ENCODE measurements at places on chromosomes 12 and 14. TPM values are rescaled to one million over a fixed set of nuclear protein-coding genes. Genes with fewer than 3 reads are reported as not detected.

FAM181A gene
- total RNA-seq: not detected

ADCY6 gene
- total RNA-seq: 40.6 TPM

GYS2 gene
- not detected for total RNA-seq

BCAT1 gene
- total RNA-seq: 241 TPM

ST8SIA1 gene
- 0.07 TPM for total RNA-seq

DRAM1 gene
- 27.4 TPM for total RNA-seq

NKX2-1 gene
- not detected for total RNA-seq

B4GALNT3 gene
- not detected for total RNA-seq

SLC5A8 gene
- total RNA-seq: not detected

KLRB1 gene
- not detected for total RNA-seq

ACACB gene
- total RNA-seq: 0.59 TPM

GPR84 gene
- total RNA-seq: not detected

EPYC gene
- total RNA-seq: not detected

SPIC gene
- total RNA-seq: not detected

EEF1AKMT3 gene
- total RNA-seq: 6.3 TPM

KLHL42 gene
- 28.0 TPM for total RNA-seq

TAS2R31 gene
- 3.2 TPM for total RNA-seq

CD69 gene
- 0.14 TPM for total RNA-seq

ASCL1 gene
- not detected for total RNA-seq

SIX4 gene
- 3.2 TPM for total RNA-seq

INHBC gene
- not detected for total RNA-seq

LAG3 gene
- total RNA-seq: 0.13 TPM

CTSG gene
- total RNA-seq: not detected

ITGB7 gene
- 0.42 TPM for total RNA-seq

ACOT4 gene
- total RNA-seq: 1.5 TPM

RHOJ gene
- 65.8 TPM for total RNA-seq

GLIPR1L1 gene
- not detected for total RNA-seq

FITM1 gene
- not detected for total RNA-seq

CACNA2D4 gene
- 0.18 TPM for total RNA-seq

M6PR gene
- 205 TPM for total RNA-seq

ADAM20 gene
- 0.26 TPM for total RNA-seq

PPFIA2 gene
- total RNA-seq: 0.40 TPM

PPP4R3A gene
- total RNA-seq: 71.9 TPM

PIWIL1 gene
- not detected for total RNA-seq
